ENCODE measurements at places on chromosomes 11 and 22.

DNA sequence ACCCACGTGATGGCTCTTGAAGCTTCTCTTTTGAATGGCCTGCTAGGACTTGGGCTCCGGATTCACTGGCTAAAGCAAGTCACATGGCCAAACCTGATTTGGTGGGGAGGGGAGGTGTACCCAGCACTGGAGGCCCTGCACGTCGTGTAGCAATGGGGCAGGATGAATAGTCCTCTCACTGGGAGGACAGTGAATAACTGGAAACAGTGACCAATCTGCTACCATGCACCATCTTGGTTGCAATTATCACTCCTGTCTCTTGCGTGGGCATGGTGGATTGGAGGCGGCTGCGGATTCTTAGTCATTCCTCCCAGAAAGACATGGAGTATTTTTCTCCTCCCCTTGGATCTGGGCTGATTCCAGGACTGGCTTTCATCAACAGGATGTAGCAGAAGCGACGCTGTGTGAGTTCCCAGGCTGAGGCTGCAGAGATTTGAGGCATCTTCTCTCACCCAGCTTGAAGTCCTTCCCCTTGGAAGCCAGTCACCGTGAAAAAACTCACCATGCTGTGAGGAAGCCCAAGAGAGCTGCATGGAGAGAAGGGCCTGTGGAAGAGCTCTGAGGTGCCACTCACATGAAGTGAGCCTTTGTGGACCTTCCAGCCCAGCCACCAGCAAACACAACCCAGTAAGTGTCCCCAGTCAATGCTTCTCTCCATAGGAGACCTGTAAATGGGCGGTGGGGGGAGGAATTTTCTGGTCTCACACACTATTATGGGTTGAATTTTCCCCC is 70.4 kb downstream of the IGLL1 start:
- DNase-seq, result no peak

GRCh38 chr22:49320714-49321476 is 506.8 kb downstream of the BRD1 start:
- no peak for DNase-seq

GRCh38 chr11:15493921-15494620 is 379.3 kb downstream of the INSC start:
- no peak for DNase-seq

DNA sequence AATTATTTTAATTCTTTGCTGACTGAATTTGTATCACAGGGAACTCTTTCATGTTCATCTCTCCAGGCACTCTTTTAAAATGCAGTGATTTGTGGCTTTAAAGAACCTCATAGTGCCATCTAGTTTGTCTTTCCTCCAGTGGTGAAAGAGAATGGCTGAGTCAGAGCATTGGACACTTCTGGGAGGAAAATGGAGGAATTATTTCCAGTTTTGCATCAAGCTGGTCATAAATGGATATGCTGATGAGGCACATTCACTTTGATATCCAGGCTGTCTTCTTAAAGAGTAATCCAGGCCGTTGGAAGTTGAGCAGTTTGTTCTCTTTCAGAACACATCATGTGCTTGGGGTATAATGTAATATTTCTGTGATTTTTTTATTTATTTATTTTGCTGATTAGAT is 273.7 kb downstream of the DDX10 start:
- no peak for DNase-seq

DNA sequence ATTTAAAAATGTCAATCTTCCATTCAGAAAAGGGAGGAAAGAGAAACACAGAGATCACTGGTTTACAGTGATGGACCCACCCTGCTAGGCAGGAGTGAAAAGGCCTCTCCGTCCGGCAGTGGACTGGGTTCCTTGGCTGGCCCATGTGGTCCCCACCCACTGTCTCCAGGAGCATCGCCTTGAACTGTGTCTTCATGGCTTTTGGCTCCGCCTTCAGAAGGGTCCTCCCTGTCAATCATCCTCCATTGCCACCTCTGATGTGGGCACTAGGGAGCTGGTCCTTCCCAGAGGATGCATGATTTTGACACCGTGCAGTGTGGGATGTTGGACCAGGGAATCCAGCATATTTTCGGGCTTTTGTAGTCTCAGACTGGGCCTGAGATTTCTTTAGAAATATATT is 58.2 kb upstream of the B3GAT1 start:
- no peak for DNase-seq

- no peak for DNase-seq
Measured at GRCh38 chr11:12752868-12753524, 78.8 kb downstream of the TEAD1 start.

DNA sequence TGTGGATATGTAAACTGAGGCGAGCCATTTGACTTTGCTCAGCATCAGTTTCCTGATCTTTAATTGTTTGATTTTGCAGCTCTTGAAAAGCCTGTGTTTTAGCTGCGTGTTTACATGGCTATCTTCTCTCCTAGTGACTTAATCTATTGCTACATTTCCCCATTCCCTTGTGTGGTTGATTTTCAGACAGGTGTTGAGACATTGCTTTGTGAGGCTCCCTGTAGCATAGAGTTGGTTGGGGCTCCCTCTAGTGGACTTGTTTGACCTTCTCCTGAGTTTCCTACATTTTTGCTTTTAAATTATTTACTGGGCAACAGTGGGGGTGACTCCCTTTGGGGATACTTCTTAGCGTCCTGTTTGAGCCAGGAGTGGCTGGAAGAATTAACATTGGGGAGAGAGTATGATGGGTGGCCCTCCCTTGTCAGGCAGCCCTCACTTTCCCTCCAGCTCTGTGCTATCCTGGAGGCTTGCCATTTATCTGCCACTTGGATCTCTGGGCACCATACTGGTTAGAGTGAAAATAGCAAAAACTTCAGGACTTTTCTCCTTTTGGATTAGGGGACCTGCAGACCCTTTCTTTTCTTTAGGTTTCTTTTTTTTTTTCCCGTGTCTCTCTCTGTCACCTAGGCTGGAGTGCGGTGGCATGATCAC is 9.2 kb upstream of the CBL start:
- DNase-seq, result peak; percentile 54

GRCh38 chr22:19929586-19930550 is 11.7 kb upstream of the COMT start:
- DNase-seq, result no peak

DNA sequence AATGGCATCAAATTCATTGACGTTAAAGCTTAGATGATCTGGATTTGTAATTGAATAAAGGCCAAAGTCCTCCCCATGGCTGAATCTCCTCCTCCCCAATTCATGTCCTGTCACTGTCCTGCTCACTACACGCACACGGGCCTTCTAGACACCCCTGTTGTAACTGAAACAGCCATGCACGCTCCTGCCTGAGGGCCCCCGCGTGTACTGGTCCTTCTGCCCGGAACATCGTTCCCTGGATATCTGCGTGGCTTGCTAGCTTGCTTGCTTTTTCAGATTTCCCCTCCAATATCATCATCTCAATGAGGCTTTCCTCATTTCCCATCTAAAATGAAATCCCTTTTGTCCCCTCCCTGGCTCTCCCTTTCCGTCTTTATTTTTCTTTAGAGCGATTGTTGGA is 15.3 kb downstream of the PKNOX2 start:
- no peak for DNase-seq

- DNase-seq, result no peak
Measured at GRCh38 chr11:117887431-117888138, 11.1 kb upstream of the FXYD6 start.
